ENCODE measurements at places on chromosomes 3 and 15.

DNA sequence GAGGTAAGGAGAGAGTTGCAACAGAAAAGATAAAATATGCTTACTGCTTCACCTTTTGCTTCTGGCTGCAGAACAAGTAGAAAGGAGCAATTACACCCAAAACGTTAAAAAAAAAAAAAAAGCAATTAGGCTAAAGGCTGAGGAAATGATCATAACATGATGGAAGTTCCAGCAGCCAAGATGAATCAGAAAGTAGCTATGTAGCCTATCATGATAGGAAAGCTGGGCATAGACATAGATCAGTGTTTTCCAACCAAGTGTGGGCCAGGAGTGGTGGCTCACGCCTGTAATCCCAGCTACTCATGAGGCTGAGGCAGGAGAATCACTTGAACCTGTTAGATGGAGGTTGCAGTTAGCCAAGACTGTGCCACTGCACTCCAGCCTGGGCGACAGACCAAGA, 52.6 kb downstream of the AGTR1 start:
- no peak for DNase-seq

GRCh38 chr3:58463181-58463941, 28.5 kb upstream of the KCTD6 start:
- DNase-seq = peak; percentile 43

GRCh38 chr3:133935843-133936769, 40.4 kb upstream of the RAB6B start:
- no peak for DNase-seq

- DNase-seq = no peak
Observed at GRCh38 chr3:143001034-143001368, 369 bp upstream of the U2SURP start.

DNA sequence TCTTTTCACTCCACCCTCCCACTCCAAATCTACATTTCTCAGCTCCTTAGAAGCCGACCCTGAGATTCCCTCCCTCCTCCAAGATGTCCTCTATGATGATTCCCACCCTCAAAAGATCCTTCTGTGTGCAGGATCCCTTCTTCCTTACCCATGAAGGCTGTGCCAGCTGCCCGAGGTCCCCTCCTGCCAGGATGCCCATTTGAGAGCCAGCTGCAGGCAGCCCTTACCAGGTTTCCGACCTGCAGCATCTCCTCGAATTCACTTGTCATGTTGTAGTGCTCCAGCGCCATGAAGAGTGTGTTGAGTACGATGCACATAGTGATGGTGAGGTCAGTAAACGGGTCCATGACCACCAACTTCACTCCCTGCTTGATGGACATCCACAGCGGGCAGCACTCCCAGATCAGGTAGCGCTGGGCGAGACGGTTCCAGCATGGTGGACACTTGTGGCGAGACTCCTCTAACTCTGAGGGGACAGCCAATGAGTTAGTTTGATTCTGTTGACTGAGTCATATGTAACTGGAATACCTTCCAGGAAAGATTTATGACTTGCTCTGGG, 51.9 kb downstream of the SCN5A start:
- no peak for DNase-seq

DNA sequence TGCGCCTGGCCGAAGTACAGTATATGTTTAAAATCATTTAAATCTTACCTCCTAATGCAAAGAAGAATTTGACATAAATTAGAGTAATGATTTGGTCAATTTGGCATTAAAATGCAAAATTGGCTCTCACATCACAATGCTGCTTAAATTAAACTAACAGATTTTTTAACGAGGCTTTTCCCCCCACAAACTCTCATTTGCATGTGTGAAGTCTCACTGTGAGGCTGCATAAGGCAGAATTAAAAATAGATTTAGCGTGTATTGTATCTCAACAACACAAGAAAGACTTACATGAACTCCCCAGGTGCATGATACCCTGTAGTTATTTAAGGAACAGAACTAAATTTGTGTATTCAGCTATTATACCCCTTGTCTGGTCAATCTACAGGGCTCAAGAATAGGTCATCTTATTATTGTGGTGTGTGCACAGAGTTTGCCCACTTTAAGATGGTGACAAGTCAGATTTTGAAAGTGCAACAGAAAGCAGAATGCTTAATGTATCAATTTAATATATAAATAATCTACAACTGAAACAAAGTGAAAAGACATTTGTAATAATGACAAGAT, 897.9 kb downstream of the EPHA3 start:
- DNase-seq = no peak

DNA sequence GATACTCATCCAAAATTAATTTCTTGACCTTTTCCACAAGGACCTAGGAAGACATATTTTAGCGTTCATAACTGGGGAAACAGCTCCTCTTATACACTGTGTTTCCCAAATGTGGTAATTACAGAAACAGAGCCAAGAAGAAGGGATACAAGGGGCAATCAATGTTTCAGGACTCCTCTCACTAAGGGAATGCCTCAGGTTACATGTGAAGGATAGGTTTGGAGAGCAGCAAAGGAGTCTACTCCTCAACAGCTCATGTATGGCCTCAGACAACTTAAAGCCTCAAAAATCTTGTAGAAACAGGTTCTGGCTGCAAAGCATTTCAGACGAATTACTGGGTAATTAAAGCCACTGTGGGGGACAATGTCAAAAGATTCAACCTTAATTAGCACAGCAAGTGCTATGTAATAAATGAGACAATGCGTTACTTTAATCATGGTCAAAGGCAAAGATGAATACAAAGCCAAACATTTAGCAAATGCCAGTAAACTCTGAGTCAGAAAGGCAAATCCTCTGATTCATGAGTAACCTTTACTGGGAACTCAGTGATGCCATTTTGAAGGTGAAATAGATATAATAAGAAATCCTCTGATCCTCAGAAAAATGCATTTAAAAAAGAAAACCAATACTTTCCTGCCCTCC, 1111.2 kb downstream of the TUSC7 start:
- DNase-seq = no peak

GRCh38 chr15:27563765-27564370, 535.2 kb downstream of the OCA2 start:
- DNase-seq = no peak

GRCh38 chr3:24498391-24498790, 3.7 kb upstream of the THRB start:
- DNase-seq = no peak

- DNase-seq = no peak
Observed at GRCh38 chr3:132004571-132004970, 30.2 kb downstream of the CPNE4 start.

DNA sequence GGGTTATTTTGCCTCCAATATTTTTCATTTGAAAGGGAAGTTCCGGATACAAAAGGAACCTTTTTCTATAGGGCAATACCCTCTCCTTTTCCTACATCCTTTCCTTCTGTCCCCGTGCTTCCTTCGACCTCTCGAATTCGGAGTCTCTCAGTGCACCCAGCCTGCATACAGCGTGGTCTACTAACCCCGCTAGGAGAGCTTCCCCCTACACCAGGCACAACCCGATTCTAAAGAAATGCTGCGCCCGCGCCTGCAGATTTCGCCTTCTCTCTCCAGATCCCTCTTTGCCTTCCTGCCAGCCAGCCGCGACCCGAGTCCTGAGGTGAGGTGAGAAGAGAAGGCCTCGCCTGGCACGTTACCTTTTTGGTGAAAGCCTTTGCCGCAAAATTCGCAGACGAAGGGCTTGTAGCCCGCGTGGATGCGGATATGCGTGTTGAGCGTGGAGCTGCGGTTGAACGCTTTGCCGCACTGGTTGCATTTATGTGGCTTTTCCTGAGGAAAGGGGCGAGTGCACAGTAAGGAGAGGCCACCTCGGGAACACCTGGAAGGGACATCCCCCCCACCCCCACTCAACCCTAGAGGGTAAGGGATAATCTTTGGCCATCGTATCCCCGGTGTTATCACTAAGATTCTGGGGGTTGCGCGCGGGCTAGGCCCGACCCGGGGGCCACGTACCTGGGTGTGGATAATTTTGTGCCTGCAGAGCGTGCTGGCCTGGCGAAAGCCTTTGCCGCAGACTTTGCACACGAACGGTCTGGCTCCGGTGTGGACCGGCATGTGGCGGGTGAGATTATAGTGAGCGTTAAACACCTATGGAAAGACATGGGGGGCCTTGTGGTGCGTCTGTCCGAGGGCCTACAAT, 2.3 kb downstream of the FEZF2 start:
- DNase-seq = no peak

GRCh38 chr3:125185805-125186204, 26.7 kb downstream of the SLC12A8 start:
- no peak for DNase-seq

DNA sequence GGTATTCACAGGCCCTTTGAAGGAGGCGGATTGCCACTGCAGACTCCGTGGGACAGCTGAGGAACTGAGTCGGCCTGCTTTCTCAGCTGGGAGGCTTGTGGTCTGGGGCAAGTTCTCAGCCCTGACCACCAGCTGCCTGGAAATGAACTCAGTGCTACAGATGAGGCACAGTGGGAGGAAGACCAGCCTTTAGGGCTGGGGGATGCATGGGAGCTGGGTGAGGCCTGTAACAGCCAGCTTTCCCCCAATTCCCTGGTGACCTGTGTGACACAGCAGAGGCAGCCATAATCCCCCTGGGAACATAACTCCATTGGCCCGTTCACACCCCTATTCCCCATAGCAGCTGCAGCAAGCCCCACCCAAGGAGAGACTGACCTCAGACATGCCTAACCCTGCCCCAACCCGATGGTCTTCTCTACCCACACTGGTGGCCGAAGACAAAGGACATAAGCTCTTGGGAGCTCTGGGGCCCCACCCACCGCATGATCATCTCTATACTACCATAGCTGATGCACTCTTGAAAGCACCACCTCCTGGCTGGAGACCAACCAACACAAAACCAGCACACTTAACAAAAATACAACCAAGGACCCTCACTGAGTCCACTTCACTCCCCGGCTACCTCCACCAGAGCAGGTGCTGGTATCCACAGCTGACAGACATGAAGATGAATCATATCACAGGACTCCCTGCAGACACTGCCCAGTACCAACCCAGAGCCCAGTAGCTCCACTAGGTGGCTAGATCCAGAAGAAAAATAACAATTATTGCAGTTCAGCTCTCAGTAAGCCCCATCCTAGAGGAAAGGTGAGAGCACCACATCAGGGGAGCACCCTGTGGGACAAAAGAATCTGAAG, 24.9 kb downstream of the ZMAT3 start:
- DNase-seq = no peak

GRCh38 chr15:25176991-25177954, 222.5 kb downstream of the SNRPN start:
- no peak for DNase-seq

All from stimulated activated CD8-positive, alpha-beta memory T cell treated with anti-CD3 and anti-CD28 coated beads, Interleukin-15, amount 100 ng/mL, for 24 hours (primary cell).